SJSA1 (cell line): ENCODE measurements at places on chromosomes 2 and 18. TPM values are rescaled to one million over a fixed set of nuclear protein-coding genes. Genes with fewer than 3 reads are reported as not detected.

DNA sequence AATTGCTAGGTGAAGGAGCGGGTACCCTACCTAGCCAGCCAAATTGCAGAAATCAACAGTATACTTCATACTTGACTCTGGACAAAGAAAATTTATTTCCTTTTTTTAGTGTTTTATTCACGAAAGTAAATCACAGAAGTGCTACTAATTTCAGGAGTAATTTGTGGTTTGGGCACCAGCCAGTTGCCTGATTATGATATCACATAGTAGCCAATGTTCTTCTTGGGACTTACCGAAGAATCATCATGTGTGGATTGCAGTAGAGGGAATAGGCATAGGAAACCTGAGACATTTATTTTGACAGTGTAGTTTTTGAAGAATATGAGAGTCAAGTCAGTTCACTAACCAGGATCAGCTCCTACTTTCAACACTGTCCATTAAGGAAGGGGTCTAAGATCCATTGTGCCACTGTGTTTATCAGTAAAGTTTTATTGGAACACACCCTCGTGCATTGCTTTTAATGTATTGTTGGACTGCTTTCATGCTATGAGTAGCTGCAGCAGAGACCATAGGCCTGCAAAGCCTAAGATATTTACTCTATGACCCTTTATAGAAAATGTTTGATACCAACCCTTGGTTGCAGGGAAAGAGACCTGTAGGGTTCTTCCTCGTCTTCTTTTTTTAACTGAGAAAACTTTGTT lies 32.1 kb downstream of the TNFRSF11A start:
- no peaks in the 10 kb centered on the region for H3K36me3 ChIP-seq
- H3K27me3 ChIP-seq: peaks cover 17% of the 10 kb centered on the region
- no peak for DNase-seq
- no peaks in the 10 kb centered on the region for H3K4me1 ChIP-seq

- peaks cover 9% of the 10 kb centered on the region for H3K36me3 ChIP-seq
- H3K27me3 ChIP-seq: no peaks in the 10 kb centered on the region
- no peak overlapping the region for H3K4me3 ChIP-seq
- no peak for DNase-seq
- peaks cover 4% of the 10 kb centered on the region; the same call in 1 of the 2 replicates for H3K4me1 ChIP-seq
Observed at GRCh38 chr2:64090264-64090663, 54.0 kb downstream of the PELI1 start.

Gene RAB17
- 0.21 and 0.28 TPM in 2 replicates for total RNA-seq

GRCh38 chr2:127197475-127198385 lies 22.4 kb downstream of the CYP27C1 start:
- H3K27me3 ChIP-seq: no peaks in the 10 kb centered on the region
- peaks cover 21% of the 10 kb centered on the region for H3K4me1 ChIP-seq
- no peak overlapping the region for H3K27ac ChIP-seq
- no peaks in the 10 kb centered on the region for H3K36me3 ChIP-seq
- peak; percentile 73 for DNase-seq
- H3K4me3 ChIP-seq: no peak overlapping the region

DNA sequence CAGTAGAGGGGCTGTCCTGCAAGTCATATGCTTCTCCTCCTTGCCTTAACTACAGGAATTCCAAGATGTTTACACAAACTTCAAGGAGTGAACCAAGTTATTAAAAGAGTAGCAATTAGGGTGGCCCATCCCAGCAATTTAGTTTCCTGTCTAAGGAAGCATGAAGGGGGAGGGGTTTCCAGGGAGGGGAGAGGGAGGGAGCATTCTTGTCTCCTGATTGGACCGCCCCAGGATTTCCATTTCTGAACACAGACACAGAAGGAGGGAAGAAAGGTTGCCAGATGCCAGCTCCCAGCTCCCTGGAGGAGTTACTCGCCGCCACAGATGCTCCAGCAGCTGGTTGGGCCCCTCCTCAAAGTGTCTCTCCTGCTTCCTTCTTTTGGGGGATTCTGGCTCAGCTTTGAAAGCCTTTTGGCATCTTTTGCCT lies 107.6 kb downstream of the TRIB2 start:
- no peak overlapping the region for H3K27ac ChIP-seq
- no peak for DNase-seq
- H3K4me1 ChIP-seq: peaks cover 16% of the 10 kb centered on the region
- no peak overlapping the region for H3K4me3 ChIP-seq

GRCh38 chr18:11944786-11945185 lies 36.5 kb upstream of the IMPA2 start:
- no peak for DNase-seq
- no peaks in the 10 kb centered on the region for H3K36me3 ChIP-seq
- H3K27ac ChIP-seq: no peak overlapping the region
- no peaks in the 10 kb centered on the region for H3K27me3 ChIP-seq
- H3K4me1 ChIP-seq: peaks cover 38% of the 10 kb centered on the region

- H3K4me3 ChIP-seq: no peak overlapping the region
- DNase-seq: no peak
- H3K27me3 ChIP-seq: no peaks in the 10 kb centered on the region
- no peak overlapping the region for H3K27ac ChIP-seq
Observed at GRCh38 chr2:230767862-230768388, 55.3 kb downstream of the CAB39 start.

DNA sequence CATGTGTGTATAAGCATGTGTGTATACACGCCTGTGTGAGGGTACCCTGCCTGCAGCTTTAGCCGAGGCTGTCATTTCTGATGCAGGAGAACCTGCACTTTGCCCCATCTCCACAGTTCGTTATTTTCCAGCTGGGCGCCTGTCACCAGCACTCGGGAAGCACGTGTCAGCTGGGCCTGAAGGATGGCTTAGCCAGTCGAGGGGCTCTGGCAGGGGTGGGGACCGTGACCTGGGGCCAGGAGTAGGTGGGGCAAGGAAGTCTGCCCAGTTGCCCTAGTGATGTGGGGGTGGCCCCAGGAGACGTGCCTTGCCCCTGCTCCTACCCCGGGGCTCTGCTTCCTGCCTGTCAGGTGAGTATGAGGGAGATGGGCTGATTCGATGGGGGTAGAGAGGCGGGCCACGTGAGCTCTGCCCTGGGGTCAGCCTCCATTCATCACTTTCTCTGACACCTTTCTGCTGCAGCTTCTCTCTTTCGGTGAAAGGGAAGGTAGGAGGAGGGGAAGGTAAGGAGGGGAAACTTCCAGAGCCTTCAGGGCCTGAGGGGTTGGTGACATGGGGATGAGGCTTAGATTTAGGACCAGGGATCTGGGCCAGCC lies 130.6 kb upstream of the SKOR2 start:
- H3K36me3 ChIP-seq: no peaks in the 10 kb centered on the region
- H3K4me1 ChIP-seq: no peaks in the 10 kb centered on the region
- no peak overlapping the region for H3K27ac ChIP-seq
- H3K4me3 ChIP-seq: no peak overlapping the region
- DNase-seq: no peak

DNA sequence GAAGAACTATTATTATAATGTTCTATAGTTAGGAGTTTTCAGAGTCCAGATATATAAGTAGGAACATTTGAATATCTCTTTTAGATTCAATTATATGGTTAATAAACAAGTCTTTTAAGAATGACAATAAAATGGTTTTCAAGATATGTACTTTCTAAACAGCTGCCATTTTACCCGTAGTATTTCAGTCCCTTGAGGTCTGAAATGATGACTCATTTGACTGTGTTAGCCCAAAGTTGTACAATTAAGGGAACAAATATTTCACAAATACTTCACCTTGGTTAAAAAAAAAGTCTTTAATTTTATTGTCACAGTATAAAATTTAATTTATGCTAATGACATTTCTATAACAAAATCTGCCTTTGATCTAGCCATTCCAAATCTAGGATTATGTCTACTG lies 91.6 kb upstream of the TANK start:
- H3K4me3 ChIP-seq: no peak overlapping the region
- no peaks in the 10 kb centered on the region for H3K36me3 ChIP-seq
- no peak overlapping the region for H3K27ac ChIP-seq
- peaks cover 6% of the 10 kb centered on the region for H3K4me1 ChIP-seq
- no peak for DNase-seq
- H3K27me3 ChIP-seq: no peaks in the 10 kb centered on the region

Gene IL1A
- total RNA-seq: 0.16 and 1.5 TPM in 2 replicates

Gene CFAP221
- total RNA-seq: not detected in 2 replicates
